ENCODE measurements at places on chromosomes 2 and 18.

- DNase-seq: no peak
These were observed 1.2 kb downstream of the CDK15 start for GRCh38 chr2:201807452-201807999.

DNA sequence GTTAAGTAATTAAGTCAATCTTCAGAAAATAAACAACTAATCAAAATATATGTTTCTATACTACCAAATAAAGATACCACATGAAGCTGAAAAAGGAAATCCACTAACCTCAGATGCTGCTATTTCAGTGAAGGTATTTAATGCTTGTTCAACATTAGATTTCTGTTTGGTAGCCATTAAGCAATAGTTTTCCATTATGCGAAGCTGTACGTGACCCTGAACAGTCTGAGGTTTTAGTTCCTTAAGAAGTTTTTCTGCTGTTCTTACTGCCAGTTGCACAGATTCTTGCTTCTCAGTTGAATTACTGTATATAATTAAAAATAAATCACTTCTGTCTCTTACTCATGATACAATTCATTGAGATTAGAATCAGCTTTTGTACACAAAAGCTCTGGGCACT, 65.4 kb downstream of the TTC21B start:
- DNase-seq: no peak

GRCh38 chr2:705971-706511, 28.8 kb upstream of the TMEM18 start:
- no peak for DNase-seq

GRCh38 chr2:960061-960736, 9.6 kb downstream of the SNTG2 start:
- DNase-seq: no peak

DNA sequence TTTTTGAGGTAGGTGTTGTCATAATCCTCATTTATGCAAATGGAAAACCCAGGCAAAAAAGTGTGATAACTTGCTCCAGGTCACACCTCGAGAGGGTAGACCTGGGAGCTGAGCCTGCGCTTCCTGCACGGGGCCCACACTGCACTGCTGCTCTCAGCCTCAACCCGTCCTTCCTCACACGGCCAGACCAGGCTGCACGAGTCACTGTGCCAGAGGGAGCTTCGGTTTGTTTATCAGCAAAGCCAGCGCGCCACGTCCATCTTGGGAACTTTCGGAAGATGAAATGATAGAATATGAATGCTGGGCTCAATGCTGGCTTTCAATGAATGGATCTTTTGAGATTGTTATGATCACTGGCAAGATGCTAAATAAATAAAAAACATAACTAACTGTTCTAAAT, 14.4 kb downstream of the COPS9 start:
- DNase-seq: no peak

GRCh38 chr2:240069829-240070228, 16.5 kb upstream of the OR6B3 start:
- no peak for DNase-seq

GRCh38 chr18:39134255-39134654, 1568.7 kb upstream of the CELF4 start:
- DNase-seq: no peak

- DNase-seq: no peak
These were observed at the start of gene XDH for GRCh38 chr2:31414601-31415241. TSS of gene XDH (minus strand) at chr2:31414742. CDS start at chr2:31414666, 76 bp downstream.

DNA sequence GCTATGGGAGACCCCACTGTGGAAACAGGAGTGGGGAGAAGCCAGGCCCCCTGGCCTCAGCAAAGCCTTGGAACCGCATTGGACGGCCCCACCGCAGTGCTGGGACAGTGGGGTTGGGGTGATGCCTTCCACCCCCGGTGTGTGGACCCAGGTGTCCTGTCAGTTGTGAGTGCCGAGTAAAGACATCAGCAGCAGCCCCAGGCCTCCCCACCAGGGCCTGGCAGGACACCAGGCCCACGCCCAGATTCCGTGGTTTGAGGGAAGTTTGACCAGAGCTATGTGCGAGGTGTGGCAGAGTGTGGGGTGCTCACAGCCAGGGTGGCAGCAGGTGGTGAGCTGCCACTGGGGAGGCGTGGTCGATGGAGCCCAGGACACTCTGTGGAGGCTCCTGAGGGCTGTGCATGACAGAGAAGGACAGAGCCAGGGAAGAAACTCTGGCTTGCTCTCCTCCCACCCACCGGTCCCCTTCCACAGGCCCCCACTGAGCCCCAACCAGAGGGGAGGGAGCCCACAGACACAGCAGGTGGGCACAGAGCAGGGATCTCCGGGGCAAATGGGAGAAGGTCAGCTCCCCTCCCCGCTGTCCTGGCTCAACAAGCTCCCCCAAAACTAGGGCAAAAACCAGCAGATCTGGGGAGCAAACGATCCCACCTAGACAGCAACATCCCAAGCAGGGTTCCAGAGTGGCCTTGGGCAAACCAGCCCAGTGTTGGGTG, 69.1 kb downstream of the TWIST2 start:
- no peak for DNase-seq

- DNase-seq: no peak
These were observed 42.6 kb downstream of the CMPK2 start for GRCh38 chr2:6823111-6823510.

DNA sequence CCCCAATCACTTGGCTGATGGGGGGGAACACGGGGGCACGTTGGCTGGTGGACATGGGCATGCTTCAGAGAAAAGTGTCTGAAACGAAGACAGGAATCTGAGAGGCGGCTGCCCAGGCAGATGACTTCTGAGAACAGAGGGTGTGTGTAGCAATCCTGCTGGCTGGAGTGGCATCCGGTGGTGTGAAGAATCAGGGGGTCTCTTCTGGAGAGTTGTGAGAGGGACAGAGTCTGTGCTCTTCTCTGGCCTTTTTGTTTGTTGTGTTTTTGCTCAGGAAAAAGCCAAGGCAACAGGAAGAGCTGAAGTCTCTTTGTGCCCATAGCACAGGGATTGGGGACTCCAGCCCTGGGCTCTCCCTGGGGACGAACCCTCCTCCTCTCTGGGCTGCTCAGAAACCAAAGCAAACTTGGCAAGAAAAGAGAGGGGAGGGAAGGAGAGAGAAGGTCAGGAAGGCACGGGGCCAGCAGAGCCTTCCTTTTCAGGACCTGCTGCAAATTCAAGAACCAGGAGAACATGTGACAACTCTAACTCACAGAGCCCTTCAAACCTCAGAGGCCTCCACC, 97.0 kb upstream of the SMAD2 start:
- DNase-seq: no peak

- DNase-seq: peak; percentile 13
These were observed 105.9 kb upstream of the CREB1 start for GRCh38 chr2:207423886-207424285.

DNA sequence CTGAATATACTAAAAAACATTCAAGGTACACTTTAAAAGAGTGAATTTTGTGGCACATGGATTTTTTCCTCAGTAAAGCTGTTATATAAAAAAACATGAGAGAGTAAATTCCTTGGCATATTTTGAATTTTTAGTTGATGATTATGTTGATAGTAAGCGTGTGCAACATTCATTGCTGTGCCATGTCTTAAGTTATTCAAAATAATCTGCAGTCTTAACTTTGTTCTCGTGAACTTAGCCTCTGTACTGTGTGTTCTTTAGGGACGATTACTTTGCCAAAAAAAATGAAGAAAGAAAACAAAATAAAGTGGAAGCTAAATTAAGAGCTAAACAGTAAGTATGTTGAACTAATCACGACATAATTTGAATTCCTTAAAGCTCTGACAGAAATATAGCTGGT, 9.6 kb downstream of the SSB start:
- no peak for DNase-seq

DNA sequence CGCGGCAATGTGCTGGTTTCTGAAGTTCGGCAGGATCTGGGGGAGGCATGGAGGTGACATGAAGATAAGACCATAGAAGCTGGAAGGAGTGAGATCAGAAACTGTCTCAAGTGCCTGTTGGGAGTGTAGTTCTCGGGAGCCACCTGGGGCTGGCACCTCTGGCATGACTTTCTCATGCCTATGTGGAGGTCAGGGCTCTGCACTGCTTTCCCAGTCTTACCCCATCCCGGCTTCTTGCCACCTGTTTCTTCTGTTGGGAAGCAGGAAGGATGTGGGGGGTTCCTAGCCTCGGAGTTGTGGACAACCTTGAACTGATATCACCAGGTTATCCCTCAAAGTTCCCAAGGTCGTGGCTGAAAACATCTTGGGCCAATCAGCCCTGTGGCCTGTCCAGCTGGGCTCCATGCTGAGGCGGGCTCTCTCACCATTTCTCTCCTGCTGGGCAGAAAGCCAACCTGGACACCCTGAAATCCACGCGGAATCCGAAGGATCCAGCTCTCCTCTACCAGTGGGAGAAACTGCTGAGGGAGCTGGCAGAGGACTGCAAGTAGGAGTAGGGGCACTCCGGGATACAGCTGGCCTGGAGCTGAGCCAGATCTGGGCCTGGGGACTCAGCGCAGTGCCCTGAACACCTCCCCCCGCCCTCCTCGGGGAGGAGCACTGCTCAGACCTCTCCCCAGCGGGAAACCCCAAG, 42.5 kb downstream of the FER1L5 start:
- DNase-seq: no peak

GRCh38 chr2:233015019-233015645, 2.1 kb upstream of the NGEF start:
- DNase-seq: no peak

DNA sequence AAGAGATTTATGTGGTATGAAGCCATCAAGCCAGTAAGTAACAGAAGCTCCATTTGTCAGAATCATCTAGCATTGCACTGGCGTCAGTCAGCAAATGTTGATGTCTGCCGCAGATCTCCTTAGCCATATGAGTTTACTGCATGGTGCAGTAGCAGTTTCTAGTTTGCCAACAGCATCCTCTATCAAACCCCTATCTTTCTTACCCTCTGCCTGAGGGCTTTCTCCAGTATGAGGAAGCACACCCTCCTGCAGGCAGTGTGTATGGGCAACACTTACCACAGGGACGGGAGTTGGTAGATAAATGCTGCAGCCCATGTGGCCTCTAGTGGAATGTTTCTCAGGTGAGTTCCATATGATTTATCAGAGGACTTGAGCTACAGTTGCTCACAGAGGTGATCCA, 63.7 kb downstream of the EFEMP1 start:
- DNase-seq: no peak

GRCh38 chr2:217972490-217972889, 30.3 kb downstream of the TNS1 start:
- no peak for DNase-seq

- DNase-seq: no peak
These were observed 486.7 kb downstream of the EIPR1 start for GRCh38 chr2:2890901-2891300.

DNA sequence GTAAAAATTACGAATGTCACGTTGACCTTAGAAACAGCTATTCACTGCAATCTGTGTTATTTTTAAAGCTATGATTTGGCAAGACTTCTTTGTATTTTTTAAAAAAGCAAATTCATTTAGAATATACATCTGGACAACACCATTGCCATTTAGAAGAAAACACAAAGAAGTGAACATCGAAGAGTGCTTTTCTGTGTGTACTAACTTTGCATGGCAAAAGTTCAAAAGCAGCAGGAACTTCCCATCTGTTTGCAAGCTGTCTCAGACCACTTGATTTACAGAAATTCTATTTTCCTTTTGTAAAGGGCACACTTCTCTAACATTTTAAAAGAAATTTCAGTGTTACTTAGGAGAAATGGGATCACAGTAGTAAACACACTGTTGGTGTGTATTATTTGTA, 145.9 kb downstream of the CALCRL start:
- no peak for DNase-seq

- DNase-seq: no peak
These were observed at the start of gene HOXD1 for GRCh38 chr2:176187899-176188773. TSS of gene HOXD1 (plus strand) at chr2:176188668. CDS start at chr2:176188802, 134 bp downstream.

GRCh38 chr2:181991171-181991885, 5.7 kb downstream of the PPP1R1C start:
- DNase-seq: no peak

DNA sequence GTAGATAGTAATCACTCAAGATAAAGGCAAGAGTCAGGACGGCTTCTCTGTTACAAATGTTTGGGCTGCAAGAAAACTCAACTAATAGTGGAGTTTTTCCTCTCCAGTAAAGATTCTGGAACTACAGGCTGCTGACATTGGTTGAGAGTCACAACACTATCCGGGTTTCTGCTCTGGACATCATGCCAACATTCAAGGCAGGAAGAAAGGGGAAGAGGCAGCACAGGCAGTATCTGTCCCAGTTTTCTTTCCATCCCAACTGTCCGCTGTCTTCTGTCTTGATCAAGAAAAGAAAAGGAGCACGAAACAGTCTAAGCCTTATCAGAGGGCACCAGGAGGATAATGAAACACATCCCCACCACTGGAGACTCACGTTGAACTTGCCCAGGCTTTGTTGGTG, 132.1 kb downstream of the MAIP1 start:
- no peak for DNase-seq

- no peak for DNase-seq
These were observed 208.1 kb upstream of the HAAO start for GRCh38 chr2:43000242-43001054.

- DNase-seq: no peak
These were observed 36.5 kb upstream of the SNED1 start for GRCh38 chr2:240961910-240962299.

DNA sequence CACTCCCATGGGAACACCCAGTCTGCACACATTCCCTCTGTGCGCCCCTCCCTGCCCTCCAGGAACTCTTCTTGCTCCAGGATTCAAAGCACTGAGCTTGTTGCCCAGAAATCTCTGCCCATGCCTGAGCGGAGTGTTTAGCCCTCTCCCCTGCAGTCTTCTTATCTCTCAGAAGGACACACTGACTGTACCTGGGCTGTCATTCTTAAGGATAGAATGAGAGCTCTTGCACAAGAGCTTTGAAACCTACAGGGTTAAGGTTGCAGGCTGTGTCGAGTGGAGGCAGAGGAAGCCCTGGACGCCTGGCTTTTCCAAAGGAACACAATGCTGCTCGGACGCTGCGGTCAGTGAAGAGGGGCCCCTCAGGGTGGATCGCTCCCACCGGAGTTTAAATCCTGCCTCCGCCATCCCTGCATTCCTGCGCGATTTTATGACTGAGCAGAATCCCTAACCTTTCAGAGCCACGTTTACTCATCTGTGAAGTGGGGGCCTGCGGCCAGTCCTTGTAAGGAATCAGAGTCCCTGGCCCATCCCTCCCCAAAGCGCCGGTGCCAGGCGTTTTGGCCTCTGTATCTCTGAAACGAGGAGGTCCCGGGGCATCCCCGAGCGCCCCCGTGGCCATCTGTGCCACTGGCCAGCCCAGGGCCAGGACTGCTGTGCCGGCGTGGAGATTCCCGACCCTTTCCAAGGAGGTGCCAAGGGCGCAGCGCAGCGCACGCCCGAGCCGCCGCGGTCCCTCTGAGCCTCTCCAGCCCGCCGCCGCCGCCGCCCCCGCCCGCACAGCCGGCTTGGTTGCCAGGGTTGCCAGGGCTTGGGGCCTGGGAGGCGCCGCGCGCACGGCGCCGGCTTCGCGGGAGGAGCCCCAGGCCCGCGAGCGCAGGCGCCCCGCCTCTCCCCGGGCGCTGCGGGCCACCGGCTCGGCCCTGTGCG, 58.9 kb downstream of the FAM168B start:
- DNase-seq: no peak

Measured in CD4-positive, alpha-beta T cell treated with Interferon gamma for 1 hour (primary cell).